ENCODE measurements at places on chromosomes 12 and 14.

DNA sequence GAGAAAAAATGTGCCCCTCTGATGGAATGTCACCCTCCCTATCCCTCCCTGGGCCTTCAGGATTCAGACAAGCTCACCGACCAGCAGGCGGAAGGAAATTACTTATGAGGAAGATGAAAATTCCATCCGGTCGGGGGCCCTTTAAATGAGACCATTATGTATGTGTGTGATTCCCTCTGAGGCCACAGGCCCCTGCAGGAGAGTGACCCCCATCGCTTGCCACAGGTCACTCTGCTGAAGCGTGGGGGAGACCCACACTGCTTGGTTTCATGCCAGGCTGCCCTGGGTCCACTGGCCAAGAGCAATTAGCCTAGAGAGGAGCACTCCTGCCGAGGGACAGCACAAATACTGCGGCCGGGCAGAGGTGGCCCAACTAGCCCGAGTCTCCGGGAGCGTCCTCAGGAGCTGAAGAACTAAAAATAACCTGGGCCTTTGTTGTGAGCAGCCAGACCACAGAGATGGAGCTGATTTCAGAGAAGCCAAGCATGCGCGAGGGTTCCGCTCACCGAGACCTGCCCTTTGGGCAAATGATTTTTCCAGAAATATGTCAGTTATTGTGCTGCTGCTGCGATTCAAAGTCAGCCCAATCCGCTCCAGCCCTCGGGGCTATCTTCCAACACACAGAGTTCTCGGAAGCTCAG lies 276.4 kb downstream of the DPF3 start:
- no peak for DNase-seq

DNA sequence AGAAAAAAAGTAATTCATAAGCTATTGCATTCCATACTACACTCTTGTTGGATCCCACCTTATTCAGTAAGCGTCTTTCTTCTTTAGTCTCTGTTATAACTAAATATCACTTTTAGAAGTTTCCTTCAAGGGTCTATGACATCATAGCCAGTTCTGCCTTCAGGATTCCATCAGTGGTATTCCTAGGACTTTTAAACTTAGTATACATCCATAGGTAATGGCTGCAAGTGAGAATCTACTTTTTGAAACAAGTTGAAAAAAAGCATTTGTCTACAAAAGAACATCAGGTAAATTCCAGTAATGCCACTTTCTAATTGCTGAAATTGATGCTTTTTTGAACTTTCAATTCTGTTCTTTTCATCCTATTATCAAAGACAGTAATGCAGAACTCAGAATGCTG lies at the start of gene FSCB:
TSS of gene FSCB (minus strand) at position 101 of the 400 bp plus-strand sequence. CDS start 296 bp downstream, outside the sequence.
- no peak for DNase-seq

DNA sequence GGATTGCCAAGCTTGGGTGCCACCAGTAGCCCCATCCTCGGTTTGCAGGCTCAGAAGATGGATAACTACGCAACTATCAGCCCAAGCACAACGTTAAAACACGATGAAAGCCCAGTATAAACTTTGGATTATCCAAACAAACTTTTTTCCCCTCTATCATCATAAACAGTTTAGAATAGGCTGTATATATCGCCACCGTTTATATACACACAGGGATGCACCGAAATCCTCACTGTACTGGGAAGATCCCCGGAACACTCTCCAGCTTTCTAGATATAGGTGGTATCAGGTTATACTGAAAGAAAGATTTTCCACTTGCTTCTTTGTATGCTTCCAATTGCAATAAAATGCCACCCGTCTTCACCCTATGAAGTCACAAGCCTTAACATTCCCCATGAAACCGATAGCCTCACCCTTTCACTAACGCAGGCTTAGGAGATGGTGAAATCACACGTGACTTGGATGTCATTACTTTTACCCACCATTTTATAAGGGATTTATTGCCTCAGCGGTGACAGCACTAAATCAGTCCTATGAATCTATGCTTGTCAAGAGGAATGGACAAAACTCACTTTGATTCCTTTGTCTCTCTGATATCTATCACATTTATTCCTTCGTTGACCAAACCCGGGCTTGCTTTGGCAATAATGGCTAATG lies 207.6 kb upstream of the FOXN3 start:
- DNase-seq, result no peak

DNA sequence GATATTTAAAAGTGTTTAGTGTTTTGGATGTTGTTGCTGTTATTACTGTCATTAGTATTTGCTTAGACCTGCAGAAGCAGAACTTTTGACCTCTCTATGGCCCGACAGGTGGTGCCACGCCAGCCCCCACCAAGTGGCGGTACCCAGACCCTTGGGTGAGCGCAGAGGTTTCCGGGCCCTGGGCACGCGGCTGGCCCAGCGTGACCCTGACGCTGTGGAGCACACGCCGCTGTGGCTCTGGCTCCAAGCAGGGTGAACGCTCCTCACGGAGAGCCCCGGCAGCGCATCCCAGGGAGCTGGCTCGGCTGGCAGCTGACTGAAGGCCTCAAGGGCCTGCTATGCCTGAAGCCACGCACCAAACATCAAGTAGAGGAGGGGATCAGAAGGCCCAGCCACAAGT lies 22.6 kb downstream of the SLC25A47 start:
- DNase-seq, result no peak
